ENCODE measurements at places on chromosomes 3 and 15.

DNA sequence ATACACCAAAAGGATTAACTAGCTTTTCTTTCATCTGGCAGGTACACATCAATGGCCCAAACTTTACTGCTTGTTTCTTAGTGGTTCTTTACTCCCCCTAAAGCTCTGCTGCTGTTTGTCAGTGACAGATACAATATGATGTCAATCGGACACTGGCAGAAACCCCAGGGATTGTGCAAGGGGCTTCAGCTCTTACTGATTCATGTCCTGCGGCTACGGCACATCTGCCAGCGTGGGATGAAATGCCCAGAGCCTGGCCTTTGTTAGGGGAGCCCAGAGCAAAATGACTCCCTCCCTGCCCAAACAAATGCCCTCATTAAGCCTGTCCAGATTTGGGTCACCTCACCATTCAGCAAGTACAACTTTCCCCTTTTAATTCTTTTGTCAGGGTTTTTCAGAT, 28.3 kb downstream of the SRP14 start:
- DNase-seq, result no peak

GRCh38 chr3:173993299-173993698, 595.8 kb downstream of the NLGN1 start:
- DNase-seq, result no peak

GRCh38 chr3:8517487-8517886, 15.9 kb downstream of the LMCD1 start:
- no peak for DNase-seq

- no peak for DNase-seq
These were observed 2.0 kb downstream of the TRIM59 start for GRCh38 chr3:160447544-160447943.

GRCh38 chr3:14925729-14926591, 21.4 kb upstream of the NR2C2 start:
- DNase-seq, result peak; percentile 14

- no peak for DNase-seq
These were observed 9.2 kb downstream of the CCDC14 start for GRCh38 chr3:123951522-123952447.

- no peak for DNase-seq
These were observed 36.6 kb downstream of the TJP1 start for GRCh38 chr15:29785642-29786041.

DNA sequence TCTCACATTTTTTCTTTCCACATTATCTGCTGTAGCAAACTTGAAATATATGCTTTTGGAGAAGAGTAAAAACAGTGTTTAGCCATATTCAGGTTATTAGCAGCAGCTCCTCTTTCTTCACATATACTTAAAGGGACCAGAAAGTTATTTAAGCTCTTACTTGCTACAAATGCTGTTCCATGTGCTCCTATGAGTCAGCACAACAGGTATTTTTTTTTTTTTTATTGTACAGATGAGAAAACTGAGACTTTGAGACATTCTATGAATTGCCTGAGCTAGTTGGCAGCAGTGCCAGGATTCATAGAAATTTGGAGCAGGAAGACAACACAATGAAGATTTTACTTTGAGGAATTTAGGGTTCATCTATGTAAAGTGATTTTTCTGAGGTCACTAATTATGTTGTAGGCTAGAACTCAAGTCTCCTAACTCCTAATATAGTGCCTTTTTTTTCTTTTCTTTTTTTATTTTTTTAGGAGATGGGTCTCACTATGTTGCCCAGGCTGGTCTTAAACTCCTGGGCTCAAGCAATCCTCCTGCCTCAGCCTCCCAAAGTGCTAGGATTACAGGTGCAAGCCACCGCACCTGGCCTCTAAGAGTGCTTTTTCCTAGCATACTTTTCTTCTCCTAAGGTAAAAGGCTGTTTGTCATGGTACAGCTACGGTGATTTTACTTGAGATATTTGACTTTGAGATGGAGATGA, 23.6 kb downstream of the SETD5 start:
- no peak for DNase-seq

DNA sequence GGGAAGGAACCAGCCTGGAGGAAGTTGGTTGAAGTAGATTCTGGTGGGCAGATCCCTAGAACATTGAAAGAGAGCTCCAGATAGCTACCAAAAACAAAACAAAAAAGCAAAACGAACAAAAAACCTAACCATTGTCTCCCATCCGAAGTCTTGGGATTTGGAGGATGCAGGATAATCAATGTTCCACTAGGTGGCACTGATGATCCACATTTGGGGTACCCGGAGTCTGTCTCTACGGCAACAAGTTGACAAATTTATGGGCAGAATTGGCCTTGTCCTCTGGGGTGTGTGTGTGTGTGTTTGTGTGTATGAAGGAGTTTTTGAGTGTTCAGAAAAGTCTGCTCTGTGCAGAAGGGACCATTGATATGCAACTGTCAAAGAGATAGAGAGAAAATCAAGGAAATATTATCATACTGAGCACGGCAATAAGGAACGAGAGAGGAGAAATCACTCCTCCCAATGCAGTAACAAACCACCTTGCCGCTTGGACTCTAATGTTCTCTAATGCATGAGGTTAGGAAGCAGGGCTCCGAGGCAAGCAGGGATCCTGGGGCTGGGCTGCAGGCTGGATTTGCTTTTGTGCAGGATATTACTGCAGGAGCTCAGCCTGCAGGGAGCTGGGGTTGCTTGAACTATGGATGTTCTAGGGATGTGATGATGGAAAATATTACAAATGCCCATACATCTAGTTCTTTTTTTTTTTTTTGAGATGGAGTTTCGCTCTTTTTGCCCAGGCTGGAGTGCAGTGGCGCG, 59.8 kb upstream of the KLHL25 start:
- no peak for DNase-seq

DNA sequence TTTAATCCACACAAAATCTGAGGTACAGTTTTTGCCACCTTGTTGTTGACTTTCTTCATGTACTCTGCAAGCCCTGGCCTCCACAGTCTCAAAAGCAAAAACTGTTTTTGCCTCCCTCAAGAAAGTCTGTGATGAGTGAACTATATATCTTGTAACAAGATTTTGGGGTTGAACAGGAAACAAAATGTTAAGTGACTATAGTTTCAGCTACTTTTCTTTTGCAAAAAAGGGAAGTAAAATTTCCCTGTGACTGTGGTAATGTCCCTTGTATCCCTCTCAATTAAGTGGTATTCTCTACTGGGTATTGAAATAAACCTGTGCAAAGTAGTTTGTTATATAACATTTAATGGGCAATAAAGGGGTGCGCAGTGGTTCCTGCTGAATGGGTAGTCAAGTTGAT, 21.3 kb upstream of the SCAANT1 start:
- DNase-seq, result no peak

DNA sequence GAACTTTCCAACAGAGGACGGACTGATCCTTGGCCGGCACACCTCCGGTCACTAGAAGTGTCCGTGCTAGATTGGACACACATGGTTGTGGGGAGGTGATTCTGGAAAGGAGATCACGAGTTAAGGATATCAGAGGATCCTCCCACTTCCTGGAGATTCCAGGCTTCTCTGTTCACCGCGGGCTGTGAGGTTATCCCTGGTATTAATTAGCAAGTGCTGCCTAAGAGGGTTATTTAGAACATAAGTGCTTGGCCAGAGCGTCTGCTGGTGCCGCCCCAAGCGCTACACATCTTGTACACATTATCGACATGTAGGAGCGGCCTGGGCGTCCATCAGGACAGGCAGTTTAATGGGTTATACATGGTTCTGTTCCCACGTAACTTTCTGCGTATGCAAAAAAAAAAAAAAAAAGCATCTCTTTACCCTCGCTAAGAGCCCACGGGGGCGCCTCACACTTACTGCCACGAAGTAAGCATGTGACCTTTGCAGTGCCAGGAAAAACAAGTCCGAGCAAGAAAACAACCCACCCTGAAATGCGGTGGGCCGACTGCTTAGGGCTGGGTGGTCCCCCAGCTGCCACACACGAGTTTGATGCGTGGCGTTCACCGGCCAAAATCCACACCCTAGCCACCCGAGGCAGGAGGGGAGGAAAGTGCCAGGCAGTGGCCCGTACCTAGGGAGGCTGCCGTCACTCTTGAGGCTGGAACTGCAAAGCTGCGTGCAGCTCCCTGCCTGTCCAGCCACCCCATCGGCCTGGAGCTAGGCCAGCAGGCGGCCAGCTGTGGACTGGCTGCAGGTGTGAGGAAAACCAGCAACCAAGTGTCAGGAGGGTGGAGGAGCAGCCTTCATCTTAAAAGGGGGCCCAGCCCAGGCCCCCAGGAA, 78.0 kb downstream of the CPN2 start:
- DNase-seq, result no peak

DNA sequence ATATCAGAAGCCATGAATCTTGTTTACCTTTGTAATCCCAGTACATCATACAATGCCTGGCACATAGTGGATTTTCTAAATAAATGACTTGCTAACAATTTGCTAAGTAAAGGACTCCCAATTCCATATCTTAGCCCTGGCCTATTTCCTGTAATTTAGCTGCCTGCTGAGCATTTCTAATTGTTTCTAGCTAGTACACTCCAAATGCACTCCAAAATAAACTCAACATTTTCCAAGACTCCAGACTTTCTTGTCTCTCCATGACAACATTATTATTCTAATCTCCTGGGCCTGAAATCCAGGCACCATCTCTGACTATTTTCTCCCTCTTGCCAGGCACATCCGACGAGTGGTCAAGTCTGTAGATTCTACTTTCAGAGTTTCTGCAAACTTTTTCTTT, 773.5 kb downstream of the SQOR start:
- no peak for DNase-seq

DNA sequence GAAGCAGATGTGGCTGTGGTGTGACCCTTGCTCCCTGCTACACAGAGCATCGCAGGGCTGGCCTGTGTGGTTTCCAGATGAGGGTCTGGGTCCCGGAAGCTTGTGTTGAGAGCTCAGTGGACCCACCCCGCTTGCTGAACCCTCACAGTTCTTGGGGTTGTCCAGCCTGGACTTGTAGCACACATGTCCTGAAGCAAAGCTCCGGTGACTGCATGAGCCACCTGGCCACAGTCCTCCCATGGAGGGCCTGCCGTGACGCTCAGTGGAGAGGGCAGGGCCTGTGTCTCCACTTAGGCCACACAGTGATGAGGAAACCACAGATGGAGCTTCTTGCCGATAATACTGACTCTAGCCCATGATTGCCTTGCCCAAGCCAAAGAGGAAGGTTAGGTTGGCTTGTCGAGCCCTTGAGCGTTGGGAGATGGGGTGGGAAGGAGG, 62.6 kb downstream of the RGMA start:
- no peak for DNase-seq

DNA sequence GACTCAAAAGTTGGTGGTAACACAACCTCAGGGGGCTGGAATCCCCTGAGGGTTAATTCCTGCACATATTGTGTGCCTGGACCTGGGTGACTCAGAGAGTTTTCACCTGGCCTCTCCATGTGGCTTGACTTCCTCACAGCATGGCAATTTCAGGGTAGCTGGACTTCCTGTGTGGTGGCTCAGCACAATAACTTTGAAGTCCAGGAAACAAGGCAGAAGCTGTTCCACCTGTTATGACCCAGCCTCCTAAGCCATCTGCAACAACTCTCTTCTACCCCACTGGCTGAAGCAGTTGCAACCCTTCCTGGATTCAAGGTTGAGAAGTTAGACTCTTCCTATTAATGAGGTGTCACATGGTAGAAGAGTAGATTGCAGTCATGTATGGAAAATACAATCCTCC, 58.4 kb downstream of the EDEM1 start:
- no peak for DNase-seq

DNA sequence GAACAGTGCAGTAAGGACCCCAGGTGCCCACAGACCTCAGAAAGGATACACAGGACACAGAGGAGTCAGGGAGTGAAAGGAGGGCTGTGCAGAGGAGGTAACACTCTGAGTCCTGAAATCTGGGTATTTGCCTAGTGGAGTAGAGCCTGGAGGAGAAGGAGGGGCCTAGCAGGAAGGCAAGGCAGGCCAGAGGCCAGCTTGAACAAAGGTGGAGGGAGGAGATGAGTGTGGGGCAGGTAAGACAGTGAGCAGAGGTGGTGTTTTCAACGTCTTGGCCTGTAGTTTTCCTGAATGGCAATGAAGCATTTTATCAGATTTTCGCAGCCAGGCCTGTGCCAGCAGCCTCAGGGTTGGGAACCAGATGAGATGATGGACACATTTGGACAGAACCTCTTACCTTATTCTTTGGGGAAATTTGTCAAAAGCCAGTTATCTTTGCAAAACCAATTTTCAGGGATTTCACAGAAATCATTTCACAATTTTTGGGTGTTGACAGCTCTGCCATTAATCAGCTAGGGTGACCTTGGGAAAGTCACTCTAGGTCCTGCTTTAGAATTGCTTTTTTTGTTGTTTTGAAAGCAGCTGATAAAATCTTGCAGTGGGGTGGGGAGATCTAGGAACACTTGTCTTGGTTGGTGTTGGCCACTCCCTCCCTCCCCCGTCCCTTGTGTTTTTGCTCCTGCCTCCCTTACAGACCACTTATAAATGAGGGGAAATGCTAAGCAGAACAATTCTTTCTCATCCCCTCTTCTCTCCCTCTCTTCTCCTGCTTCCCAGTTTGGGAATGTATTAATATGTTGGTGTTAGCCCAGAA, 38.4 kb downstream of the SPSB4 start:
- DNase-seq, result no peak

DNA sequence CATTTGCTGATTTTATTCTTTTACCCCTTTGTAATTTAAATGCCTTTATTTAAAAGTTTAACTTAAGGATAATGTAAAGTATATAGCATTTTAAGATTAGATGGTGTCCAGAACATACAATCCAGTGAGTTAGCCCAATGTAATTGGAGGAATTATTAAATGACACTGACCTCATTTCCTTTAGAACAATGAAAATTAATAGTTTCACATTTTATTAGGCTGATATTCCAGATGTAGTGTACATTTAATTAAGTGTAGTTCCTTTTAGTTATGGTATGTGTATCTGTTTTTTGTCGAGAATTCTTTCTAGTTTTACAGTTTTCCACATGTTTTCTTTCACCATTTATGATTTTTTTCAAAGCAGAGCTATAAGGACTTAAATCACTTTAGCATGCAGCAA, 75.8 kb downstream of the RSRC1 start:
- DNase-seq, result no peak

- DNase-seq, result peak; percentile 1
These were observed 263.3 kb downstream of the ABHD5 start for GRCh38 chr3:43953814-43954692.

GRCh38 chr15:42954291-42954690, 33.7 kb upstream of the TTBK2 start:
- DNase-seq, result no peak

DNA sequence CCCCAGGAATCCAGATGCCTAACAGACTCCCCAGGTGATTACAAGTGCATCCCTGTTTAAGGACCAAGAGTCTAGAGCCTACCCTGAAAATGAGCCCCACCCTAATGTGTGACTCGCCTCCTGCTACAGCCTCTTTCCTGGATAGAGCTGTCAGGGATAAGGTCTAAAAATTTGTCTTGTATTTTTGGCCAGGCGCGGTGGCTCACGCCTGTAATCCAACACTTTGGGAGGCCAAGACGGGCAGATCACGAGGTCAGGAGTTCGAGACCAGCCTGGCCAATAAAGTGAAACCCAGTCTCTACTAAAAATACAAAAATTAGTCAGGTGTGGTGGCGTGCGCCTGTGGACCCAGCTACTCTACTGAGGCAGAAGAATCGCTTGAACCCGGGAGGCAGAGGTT, 11.2 kb downstream of the TMC3 start:
- DNase-seq, result no peak

GRCh38 chr3:64796607-64797399, 109.0 kb upstream of the ADAMTS9 start:
- DNase-seq, result no peak

GRCh38 chr3:142909282-142909681, 20.4 kb upstream of the PCOLCE2 start:
- DNase-seq, result no peak
